ENCODE measurements at places on chromosomes 7 and 10.

DNA sequence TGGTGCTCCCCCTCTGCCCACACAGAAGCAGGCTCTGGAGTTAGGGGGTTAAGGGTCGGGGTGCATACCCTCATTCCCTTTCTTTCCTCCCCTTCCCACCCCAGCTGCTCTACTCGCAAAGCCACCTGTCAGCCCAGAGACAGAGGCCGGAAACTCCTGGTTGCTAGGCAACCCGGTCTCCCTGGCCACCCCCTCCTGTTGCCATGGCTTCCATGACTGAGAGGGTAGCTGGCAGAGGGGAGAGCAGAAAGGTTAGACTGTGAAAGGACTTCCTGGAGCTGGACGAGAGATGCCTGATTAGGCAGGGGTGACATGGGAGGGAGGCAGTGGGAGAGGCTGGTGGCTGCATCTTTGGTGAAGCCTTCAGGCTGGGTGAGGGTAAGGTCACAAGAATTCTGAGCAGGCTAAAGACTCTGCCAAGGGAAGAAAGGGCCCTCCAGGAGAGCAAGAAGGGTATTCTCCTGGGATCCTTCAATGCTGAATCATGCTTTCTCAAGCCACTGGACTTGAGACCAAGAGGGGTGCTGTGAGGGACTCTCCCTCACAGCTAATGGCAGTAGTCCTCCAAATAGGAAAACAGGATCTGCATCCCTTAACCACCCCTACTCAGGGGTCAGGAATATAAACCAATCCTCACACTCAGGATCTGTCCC is 5.4 kb downstream of the PSD start:
- peak; percentile 56 for DNase-seq

DNA sequence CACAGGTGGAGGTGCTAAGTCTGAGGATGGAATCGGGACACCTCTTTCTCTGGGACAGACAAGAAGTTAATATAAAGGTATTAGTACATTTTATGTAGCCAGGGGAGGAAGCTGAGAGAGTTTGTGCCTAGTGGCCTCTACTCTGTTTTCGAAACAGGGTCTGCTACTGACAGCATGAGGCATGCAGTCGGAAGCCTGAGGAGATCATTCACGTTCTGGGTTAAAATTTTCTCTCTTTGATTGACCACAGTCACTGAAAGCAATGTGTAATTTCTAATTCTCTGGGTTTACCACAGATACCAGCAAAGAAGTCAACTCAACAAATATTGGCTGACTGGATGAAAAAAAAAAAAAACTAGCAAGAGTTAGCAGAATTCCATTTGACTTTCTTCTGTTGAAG is 53.3 kb upstream of the KCTD7 start:
- DNase-seq, result no peak

DNA sequence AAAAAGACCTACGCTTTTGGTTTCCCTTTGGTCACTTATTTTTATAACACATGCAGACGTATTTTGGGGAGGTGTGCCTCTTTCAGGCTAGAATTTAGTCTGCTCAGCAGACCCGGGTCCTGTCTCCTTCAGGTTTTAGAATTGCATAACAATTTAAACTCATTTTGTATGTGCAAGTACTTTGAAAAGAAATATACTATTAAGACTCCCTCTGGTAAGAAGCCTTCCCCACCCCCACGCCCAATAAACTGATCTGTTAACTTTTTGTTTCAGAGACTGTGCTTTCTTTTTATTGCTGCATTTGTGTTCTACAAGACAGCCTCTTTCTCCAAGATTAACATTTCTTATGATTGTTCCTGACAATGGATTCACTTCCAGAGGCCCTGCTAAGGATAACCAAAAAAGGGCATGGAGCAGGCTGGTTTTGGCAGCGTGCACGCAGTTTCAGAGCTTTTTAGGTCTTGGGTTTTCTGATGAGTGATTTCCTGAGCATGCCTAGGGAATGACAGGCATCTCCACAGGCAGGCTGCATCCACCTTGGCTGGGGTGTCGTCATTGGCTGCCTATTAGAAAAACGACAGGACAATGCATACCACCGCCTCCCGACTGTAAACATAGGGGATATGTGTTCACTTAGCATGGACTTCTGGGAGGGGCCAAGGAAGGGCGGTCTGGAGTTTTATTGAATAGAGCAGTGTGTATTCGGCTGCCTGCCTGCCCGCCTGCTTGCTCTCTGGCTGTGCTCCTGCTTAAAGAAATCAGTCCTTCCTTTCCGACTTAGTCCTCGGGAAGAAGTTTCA is at the start of gene CALD1:
Gene CALD1, plus strand, starts transcription at position 694 of the 800 bp plus-strand sequence. CDS start 88,100 bp downstream, outside the sequence.
- DNase-seq, result no peak

GRCh38 chr7:101116898-101117297 is 10.0 kb upstream of the SERPINE1 start:
- no peak for DNase-seq

GRCh38 chr10:18737841-18738240 is 78.6 kb downstream of the ARL5B start:
- no peak for DNase-seq

- peak; percentile 1 for DNase-seq
Observed at GRCh38 chr7:372546-372931, 82.6 kb downstream of the FOXL3 start.

DNA sequence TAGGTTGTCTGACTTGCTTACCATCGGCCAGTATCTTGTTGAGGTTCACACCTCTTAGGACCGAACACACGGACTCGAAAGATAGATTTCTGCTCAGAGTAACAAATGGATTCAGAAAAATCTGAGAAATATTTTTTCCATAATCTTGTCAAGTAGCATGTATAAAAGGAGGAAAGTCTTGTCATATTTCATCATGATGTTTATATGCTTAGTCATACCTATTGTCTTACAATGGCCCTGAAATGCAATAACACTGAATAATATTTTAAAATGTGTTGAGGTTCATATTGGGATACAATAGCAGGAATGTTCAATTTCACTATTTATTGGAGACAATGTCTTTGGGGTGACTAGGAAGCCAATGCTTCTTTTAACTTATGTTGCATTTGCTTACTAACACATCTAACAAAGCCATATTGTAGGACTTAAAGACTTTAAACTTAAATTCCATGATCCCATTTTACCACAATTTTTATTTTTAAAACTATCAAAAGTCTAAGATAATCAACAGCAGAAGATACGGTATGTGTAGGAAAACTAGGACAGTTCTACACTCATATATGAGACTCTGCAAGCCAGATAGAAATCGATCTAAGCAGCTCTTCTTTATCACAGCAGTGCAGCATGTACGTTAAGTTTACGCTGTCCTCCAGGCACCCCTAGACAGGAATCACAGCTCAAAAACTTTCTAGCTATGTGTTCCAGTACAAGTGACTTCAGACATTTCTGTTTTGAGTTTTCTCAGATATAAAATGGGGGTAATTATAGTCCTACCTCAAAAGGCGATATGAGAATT is 135.7 kb upstream of the CAV2 start:
- no peak for DNase-seq

DNA sequence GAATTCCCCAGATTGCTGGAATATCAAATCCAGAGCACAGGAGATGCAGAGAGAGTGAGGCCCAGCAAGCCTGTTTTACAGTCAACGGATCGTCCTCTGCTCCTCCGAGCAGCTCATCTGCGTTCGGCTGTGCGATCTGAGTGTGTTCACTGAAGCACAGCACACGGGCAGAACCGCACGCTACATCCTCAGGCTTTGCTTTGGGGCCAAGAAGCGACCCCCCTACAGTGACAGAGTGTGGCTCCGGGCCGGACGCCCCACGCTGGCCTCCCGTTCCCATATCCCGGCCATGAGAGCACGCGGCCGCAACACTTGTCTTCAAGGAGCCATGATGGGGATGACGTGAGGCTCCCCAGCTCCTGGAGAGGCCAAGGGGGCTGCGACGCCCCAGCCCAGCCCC is 431.4 kb downstream of the DNAJB6 start:
- DNase-seq, result no peak

- no peak for DNase-seq
Observed at GRCh38 chr10:7707102-7707501, 4.0 kb downstream of the ITIH2 start.

GRCh38 chr7:92763636-92764423 is 72.5 kb downstream of the CDK6 start:
- DNase-seq, result no peak

GRCh38 chr7:137036768-137037167 is 168.3 kb downstream of the CHRM2 start:
- DNase-seq, result no peak

GRCh38 chr7:51577390-51577789 is 260.8 kb upstream of the COBL start:
- DNase-seq, result no peak

DNA sequence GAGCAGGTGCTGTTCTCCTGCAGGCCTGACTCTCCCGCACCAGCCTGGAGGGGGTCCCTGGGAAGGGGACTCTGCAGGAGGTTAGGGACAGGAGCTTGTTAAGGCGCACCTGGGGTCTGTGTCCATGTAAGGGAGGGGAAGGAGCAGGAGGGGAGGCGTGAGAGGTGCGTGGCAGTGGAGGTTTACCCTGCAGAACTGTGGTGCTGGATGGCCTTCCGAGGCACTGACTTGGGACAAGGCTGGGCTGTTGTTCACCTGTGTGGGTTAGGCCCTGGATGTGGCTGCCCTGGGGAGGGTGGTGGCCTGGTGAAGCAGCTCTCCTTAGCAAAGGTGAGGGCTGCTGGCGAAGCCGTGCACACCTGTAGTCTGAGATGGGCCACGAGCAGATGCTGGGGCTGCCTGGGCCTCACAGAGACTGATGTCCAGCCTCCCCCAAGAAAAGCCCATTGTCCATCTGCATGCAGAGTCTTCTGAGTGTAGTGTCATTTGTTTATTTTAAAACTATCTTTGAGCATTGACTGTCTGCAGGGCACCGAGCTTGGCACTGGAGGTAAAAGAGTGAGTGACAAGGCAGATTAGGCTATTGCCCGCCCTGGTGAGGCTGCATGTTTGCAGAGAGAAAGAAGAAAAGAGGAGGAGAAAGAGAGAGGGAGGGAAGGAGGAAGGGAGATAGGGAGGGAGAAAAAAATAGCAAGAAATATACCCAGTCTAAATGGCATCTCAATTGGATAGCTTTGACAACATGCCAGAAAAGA is 225.3 kb downstream of the GLRX3 start:
- no peak for DNase-seq

- no peak for DNase-seq
Observed at GRCh38 chr7:151062399-151063211, 3.2 kb downstream of the SLC4A2 start.

DNA sequence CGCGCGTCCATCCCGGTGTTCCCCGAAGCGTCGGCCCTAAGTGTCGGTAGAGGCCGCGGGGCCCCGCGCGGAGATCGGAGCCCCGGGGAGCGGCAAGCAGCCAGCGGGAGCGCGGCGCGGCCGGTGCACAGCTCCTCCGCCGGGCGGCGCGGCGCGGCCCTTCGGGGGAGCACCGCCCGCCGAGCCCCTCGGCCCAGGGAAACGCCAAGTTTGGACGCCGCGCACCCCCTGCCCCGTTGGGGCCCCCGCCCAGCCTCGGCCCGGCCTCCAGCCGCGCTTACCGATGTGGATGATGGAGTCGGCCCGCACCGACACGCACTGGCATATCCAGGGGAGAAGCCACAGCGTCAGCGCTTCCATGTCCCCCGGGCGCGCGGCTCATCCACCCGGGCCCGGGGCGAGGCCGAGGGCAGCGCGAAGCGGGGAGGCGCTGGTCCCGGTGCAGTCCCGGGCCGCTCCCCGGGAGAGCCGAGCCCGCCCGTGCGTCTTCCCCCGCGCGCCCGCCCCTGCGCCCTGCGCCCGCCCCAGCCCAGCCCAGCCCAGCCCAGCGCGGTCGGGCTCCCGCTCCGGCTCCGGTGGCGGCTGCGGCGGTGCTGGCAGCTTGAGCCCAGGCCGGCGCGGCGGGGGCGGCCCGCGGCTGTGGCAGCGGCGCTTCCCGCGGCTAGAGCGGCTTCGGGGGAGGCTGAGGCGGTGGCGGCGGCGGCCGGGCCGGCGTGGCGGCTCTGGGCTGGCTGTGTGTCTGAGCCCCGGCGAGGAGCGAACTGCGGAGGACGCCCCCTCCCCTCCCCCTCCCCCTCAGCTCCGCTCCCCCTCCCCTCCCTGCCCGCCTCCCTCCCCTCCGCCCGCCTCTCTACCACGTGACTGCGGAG is at the start of gene GRID1:
Gene GRID1, minus strand, starts transcription at position 763 of the 869 bp plus-strand sequence.
- DNase-seq, result peak; percentile 29
